Activated T-helper 2 cell treated with anti-CD3 and anti-CD28 coated beads, Interferon-gamma antibody, Interleukin-2, Interleukin-4, amounts not matched to agents 10 μg/mL and 5 μg/mL and 100 μg/mL, durations not matched to agents 14 hours and 24 hours and 36 hours (primary cell): ENCODE measurements at places on chromosomes 5 and 9. TPM values are rescaled to one million over a fixed set of nuclear protein-coding genes. Genes with fewer than 3 reads are reported as not detected.

DNA sequence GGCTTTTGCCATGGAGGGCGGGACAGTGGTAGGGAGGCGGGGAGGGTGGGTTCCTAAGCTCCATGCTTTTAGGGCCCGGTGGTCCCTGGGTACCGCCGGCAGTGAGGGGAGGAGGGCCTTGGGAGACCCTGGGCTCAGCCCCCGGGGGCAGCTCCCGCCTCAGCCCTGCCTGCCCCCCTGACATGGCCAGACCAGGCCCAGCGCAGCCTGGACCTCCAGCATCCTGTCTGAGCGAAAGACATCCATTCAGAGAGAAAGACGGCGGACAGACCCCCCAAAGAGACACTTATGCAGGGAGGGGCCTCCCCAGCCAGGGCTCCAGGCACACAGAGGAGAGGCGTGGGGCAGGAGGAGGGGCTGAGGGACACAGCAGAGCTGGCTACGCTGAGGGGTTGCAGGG, 45.3 kb downstream of the KCNT1 start:
- no peak overlapping the region for H3K27ac ChIP-seq
- no peaks in the 10 kb centered on the region for H3K36me3 ChIP-seq

KIF2A gene
- total RNA-seq = 285 and 294 TPM in 2 replicates

ANKRD18B gene
- total RNA-seq = 1.6 and 2.6 TPM in 2 replicates

PLAA gene
- total RNA-seq = 36.4 and 42.0 TPM in 2 replicates

GRCh38 chr9:76181020-76181641, 213.1 kb downstream of the RFK start:
- peak overlapping the region; percentile 16 for H3K27ac ChIP-seq
- H3K4me1 ChIP-seq = peaks cover 9% of the 10 kb centered on the region
- H3K4me3 ChIP-seq = no peak overlapping the region
- no peaks in the 10 kb centered on the region for H3K27me3 ChIP-seq
- peaks cover 6% of the 10 kb centered on the region for H3K36me3 ChIP-seq

REEP2 gene
- 9.7 and 11.1 TPM in 2 replicates for total RNA-seq
